ENCODE measurements at places on chromosomes 6 and 20.

DNA sequence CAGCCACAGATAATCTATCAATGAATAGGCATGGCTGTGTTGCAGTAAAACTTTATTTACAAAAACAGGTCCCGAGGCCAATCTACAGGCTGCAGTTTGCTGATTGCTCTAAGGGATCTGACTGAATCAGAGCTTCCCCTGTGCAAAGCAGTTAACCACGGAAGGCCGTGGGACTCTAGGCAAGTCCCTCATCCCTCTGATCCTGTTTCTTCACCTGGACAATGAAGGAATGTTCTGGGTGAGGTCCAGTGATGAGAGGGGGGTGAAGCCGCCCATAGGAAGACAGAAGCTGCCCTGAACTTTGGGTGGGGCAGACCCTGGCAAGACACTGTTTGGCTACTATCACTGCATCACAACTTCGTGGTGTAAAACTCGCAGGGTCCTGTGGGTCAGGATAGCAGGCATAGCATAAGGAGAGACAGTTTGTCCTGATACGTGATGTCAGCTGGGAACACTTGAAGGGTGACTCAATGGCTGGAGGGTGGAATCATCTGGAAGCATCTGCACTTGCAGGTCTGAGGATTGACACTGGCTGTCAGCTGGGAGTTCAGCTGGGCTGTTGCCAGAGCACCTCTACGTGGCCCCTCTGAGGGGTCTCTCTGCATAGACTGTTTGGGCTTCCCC, 33.3 kb upstream of the TGM2 start:
- no peak for DNase-seq

GRCh38 chr20:40931410-40932044, 97.1 kb upstream of the TOP1 start:
- no peak for DNase-seq

DNA sequence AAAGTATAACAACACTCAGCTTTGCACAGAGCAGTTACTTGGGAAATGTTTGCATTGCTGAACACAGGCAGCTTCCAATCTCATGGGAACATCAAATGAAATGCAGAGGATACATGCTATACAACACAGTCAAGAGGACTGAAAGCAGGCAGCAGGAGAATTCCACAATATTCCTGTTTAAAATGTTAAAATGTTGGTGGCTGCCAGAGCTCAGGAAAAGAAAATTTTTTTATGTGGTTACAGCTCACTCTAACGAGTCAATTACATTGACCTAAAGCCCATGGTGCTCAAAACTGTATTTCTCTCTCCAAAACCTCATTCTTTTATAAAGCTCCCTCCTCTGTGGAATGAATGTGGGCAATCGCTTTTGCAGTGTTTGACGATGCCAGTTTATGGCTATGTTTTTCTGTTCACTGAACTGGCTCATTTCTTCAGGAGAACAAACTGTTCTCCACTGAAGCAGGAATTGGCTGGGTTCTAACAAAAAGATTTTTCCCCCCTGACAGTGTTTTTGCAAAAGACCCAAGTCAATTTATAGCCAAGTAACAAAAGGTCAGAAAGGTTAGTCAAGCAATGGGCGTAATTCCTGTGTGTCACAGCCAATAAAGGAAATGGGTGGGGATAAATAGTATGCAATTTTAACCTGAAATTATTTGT, 69.0 kb downstream of the ZHX3 start:
- DNase-seq, result no peak

DNA sequence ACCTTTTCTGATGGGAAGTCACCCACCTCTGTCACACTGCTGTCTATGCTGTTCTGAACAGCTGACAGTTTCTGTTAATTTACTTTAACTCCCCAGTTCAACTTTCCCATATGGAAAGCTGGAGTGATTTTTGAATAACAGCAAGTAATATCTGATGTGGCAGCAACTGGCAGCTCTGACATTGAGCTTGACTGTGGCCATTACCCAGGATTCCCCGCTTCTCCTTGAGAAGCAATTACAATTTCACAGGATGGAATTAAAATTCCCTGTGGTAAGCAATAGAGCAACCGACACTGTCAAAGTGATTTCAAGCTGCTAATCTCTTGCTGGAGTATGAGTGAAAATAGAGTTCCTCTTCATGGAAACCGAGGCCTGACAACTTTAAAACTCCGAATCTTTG, 348.1 kb upstream of the SOX4 start:
- DNase-seq, result no peak

GRCh38 chr20:24892931-24893330, 56.1 kb upstream of the CST7 start:
- DNase-seq, result no peak

DNA sequence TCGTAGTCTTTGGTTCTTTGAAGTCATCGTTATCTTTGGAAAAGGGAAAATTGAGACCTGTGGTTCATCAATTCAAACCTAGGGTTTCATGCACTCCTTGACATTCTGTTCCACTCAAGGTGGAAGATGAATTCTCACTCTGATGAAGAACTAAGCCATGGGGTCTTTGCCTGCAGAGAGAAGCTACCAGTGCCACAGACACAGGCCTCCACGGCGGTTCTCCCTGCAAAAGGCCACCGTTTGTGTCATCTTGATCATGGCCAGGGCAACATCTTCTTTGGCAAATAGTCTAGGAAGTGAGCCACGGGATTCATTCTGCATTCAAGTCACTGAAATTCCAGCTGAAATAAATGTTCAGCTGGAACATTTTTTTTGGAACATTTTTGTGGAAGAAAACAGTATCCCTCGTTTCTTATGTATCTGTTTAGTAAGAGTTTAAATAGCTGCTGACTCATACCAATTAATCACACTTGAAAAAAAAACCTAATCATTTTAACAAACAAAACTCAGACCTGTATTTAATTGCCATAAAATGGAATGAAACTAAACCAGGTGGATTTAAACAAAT, 206.0 kb upstream of the FOXQ1 start:
- no peak for DNase-seq

DNA sequence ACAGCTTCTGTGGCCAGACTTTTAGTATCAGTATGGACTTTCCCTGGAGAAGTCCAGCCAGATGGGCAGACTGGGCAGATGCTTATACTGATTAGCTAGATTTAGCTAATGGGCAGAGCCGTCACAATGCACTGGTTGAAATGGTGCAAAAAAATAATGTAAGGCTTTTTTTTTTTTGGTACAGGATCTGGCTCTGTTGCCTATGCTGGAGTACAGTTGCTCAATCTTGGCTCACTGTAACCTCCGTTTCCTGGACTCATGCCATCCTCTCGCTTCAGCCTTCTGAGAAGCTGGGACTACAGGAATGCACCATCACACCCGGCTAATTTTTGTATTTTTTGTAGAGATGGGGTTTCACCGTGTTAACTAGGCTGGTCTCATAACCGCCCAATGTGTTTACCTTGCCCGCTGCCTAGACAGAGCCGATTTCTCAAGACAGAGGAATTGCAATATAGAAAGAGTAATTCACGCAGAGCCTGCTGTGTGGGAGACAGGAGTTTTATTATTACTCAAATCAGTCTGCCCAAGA, 16.4 kb upstream of the KIFC1 start:
- DNase-seq, result no peak

DNA sequence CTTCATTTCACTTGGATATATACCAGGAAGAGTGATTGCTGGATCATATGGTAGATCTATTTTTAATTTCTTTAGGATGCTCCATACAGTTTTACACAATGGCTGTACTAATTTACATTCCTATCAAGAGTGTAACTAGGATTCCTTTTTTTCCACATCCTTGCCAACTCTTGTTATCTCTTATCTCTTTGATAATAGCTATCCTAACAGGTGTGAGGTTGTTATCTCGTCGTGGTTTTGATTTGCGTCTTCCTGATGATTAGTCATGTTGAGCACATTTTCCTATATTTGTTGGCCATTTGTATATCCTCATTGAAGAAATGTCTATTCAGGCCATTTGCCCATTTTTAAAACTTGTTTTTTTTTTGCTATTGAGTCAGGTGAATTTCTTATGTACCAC, 552.4 kb downstream of the RFPL4B start:
- DNase-seq, result no peak

GRCh38 chr6:5909721-5910120, 97.0 kb downstream of the NRN1 start:
- no peak for DNase-seq

DNA sequence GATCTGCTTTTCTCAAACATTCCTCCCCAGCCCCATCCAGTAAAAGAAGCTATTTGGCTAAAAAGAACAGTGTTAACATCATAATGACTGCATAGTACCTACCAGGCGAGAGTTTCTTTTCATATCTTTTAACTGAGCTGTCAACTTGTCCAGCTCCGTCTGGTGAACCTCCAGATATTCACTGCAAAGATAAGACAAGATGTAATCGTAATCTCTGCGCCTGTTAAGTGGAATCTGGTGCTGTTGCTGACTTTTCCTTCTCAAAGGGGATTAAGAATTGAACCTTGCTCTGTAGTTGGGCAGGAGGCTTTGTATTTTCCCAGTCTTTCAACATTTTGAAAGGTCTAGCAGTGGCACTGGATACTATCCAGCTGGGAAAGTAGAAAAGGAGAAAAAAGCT, 63.0 kb downstream of the RIPOR2 start:
- DNase-seq, result no peak
